ENCODE measurements at places on chromosomes 2 and 18.

DNA sequence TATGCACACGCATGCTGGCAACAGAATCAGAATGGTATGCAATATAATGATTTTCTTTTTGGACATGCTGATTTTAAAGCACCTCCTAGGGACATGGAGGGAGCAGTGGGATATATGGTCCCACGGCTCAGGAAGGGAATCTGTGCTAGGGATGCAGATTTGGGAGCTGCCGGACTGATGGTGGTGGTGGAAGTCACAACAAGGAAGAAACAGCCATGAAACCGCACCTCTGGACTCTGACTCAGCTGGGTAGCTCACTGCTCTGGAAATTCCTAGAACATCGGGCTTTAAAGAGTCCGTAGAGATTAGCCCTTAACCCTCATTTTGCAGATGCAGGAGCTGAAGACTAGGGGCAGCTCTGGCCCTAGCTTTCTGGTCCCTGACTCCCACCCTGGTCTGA is 364.3 kb upstream of the KLHL29 start:
- DNase-seq: no peak

GRCh38 chr18:8374676-8375075 is 234.6 kb upstream of the RAB12 start:
- no peak for DNase-seq

- DNase-seq: no peak
These were observed 32.2 kb upstream of the PIK3C3 start for GRCh38 chr18:41922841-41923240.

DNA sequence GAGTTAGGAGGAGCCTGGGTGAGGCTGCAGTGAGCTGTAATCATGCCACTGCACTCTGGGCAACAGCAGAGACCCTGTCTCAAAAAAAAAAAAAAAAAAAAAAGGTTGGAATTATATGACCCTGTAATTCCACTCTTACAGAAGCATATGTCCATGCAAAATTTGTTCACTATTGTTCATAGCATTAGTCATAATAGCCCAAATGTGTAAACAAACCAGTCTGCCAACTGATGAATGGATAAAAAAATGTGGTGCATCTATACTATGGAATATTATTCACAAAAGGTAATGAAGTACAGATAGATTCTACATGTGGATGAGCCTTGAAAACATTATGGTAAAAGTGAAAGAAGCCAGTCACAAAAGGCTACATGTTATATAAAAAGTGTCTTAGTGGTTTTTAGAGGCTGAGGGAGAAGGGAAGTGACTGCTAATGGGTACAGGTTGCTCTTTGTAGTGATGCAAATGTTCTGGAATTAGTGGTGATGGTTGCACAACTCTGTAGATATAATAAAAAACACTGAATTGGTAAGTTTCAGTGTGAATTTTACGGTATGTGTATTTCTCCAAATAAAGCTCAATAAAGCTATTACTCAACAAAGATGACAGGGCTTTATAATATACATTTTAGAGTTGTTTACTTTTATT is 9.4 kb downstream of the COA5 start:
- no peak for DNase-seq

DNA sequence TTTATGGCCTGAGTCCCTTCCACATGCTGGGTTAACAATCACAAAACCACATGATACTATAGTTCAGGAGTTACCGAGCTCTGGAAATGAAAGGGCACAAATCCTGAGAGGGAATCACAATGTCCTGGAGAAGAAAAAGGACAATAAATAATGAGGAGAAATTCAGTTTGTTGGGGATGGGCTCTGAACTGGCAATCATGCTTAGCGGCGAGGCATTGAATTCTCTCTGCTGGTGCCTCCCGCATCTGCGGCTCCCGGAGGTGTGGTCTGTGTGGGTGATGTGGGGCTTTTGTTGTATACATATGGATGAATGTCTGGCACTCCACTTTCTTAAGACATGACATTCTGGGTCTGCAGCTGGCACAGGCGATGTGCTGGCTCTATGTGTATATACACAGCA is 46.1 kb downstream of the NRP2 start:
- DNase-seq: no peak

DNA sequence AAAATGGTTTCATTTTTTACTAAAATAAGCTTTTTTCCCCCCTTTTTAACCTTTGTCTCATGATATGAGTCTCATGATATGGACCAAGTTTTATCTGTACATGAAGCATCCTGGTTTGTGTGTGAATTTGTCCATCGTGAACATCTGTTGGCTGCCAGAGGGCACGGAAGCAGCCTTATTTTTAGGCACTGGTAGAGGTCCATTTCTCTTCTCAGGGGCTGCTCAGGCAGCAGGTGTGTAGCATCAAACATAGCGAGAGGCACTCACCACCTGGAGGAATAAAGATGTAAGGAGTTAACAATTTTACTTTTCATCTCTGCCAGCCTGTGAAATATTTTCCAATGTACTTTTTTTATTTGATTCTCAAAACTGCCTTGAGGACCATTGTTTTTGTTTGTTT is 134.5 kb downstream of the RHBDD1 start:
- no peak for DNase-seq

DNA sequence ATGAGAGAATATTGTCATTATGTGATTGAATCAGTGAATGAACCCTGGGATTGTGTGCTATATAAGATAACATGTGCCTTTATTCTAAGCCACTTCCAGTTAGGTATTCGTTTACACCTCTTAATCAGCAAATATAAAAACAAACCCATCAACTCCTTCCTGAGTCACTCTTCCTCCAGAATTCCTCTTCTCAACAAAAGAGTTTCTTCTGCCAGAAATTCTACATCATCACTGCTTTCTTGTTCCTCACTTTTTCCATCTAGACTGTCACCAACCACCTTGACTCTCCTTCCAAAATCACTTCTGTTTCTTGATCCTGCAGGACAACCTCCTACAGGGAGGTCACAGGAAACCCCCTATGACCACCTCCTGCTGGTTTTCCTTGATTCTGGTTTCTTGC is 261.4 kb downstream of the CYP26B1 start:
- DNase-seq: no peak

- DNase-seq: peak; percentile 70
These were observed 140.3 kb downstream of the RPIA start for GRCh38 chr2:88831792-88832248.

GRCh38 chr2:197885126-197885525 is 80.7 kb downstream of the PLCL1 start:
- DNase-seq: no peak

GRCh38 chr2:230586328-230586982 is 126.2 kb upstream of the CAB39 start:
- no peak for DNase-seq

GRCh38 chr2:25822190-25823117 is 55.8 kb downstream of the ASXL2 start:
- DNase-seq: no peak

GRCh38 chr2:16412321-16413030 is 253.2 kb downstream of the CYRIA start:
- no peak for DNase-seq

DNA sequence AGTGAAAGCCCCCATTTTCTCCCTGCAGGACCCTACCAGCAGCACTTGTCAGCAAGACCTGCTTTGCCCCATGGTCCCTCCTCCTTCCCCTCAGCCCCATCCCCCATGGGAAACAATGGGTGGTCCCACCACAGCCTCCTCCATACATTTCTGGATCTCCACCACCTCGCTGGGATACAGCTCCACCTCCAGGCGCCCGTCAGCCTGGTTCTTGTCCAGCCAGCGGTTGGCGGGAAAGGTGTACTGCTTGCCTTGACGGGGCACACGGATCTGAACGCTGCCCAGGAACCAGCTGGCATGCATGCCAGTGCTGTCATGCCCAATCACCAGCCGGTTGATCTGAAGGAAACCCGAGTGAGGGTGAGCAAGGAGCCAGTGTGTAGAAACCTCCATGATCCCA is 90.9 kb downstream of the LOXHD1 start:
- DNase-seq: no peak

- DNase-seq: no peak
These were observed 399.7 kb downstream of the CPS1 start for GRCh38 chr2:210956101-210956500.

- DNase-seq: no peak
These were observed 41.7 kb upstream of the NABP1 start for GRCh38 chr2:191636235-191636543.

GRCh38 chr2:73000808-73001570 is 70.5 kb downstream of the SFXN5 start:
- no peak for DNase-seq

- no peak for DNase-seq
These were observed 84.8 kb downstream of the CTIF start for GRCh38 chr18:48623468-48624235.

DNA sequence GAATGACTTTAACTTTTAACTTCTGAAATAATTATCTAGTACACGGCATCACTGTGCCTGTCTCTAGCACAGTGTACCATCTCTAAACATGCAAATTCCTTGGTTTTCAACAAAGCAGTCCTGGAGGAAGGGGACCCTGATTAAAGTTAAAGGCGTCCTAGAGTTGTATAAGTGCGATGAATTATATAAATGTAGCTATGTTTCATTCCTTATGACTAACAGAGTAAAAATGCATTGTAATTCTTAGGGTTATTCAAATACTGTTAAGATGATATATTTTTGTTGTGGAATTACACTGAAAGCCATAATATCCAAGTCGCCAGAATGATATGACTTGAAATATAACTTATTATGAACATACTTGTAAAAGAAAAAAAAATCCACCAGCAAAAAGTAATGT is 544.9 kb upstream of the LINC00305 start:
- DNase-seq: no peak

GRCh38 chr18:9741793-9742523 is 33.9 kb downstream of the RAB31 start:
- peak; percentile 40 for DNase-seq

DNA sequence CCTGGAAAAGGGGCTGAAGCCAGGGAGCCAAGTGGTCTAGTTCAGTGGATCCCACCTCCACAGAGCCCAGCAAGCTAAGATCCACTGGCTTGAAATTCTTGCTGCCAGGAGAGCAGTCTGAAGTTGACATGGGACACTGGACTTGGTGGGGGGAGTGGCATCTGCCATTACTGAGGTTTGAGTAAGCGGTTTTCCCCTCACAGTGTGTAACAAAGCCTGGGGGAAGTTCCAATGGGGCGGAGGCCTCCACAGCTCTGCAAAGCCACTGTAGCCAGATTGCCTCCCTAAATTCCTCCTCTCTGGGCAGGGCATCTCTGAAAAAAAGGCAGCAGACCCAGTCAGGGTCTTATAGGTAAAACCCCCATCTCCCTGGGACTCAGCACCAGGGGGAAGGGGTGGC is 144.4 kb downstream of the PTPRM start:
- no peak for DNase-seq

DNA sequence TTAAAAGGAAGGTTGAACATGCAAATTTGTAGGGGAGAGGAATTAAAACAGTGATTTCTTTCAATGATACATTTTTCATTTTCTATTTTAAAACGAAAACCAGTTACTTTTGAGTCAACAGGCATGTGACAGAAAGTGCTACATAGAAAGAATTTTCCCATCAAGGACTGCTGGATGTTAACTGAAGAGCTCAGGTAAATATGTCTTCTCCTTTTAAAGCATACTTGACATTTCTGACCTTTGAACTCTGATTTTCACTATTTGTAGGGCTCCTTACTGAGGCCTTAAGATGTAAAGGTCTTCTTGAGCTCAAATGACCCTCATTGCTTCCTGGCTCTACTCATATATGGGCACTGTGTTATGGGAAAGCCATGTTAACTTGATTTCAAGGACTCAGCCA is 32.4 kb downstream of the FIGN start:
- no peak for DNase-seq

GRCh38 chr2:63984606-63985359 is 34.4 kb downstream of the VPS54 start:
- no peak for DNase-seq

GRCh38 chr2:44746856-44747615 is 194.5 kb upstream of the SIX3 start:
- DNase-seq: no peak

- no peak for DNase-seq
These were observed 877 bp downstream of the INHBB start for GRCh38 chr2:120346667-120347358.

DNA sequence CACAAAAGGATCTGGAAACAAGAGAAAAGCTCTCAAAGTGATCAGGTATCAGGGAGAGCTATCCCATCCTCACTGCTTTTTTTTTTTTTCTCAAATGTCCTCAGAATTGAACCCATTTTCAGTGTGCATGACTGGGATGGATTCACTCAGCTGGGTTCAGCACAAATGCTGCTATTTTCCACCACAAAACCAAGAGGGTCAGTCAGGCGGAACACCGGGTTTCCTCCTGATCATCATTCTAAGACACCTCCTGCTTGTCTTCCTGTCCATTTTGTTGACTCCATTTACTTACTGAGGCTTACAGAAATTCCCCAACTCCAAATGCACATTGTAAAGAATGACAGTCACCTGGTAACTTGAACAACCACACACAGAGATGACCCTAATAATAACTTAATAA is 39.9 kb downstream of the CYRIA start:
- no peak for DNase-seq

DNA sequence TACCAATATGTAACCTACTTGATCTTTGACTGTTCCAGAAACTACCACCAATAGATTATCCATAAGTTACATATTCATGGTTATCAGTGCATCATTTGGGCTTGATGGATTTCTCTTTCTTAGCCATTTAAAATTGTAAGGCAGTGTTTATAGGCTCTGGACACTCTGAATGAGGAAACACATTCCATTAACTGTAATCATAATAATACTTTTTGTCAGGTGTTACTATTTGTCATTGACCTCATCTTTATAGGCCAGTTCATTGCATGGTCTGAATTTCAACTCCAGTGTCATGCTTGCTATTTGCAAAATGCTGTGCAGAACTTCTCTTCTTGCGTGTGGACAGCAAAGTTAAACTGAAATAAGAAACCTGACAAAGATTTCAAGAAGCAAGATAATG is 1340.2 kb upstream of the ZEB2 start:
- DNase-seq: no peak

DNA sequence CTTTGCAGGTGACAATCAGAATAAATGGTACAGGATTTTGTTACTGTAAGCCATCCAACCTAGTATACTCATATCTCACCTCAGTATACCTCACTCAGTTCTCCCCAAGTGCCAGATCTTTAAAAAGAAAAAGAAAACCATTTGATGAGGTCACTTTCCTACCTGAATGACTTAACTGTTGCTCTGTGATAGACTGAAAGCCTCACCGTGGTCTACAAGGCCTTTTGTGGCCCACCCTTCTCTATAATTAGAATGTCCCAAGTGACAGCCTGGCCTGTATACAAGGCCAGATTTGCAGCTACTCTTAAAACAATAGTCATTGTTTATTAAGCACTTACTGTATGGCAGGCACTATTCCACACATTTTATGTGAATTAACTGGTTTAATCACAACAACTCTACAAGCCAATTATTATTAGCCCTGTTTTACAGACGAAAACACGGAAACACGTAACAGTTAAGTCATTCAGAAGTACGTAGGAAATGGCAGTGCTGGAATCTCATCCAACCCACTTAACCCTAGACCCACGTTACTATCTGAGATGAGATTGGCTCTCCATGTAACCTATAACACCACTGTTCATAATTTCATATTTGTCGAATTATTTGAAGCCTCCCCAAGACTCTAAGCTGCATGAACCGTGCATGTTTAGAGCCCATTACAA is 28.3 kb downstream of the PKP4 start:
- DNase-seq: no peak
